ENCODE measurements at places on chromosomes 5 and 9. TPM values are rescaled to one million over a fixed set of nuclear protein-coding genes. Genes with fewer than 3 reads are reported as not detected.

INSL4 gene
- total RNA-seq: not detected

PCA3 gene
- total RNA-seq: not detected

ST8SIA4 gene
- total RNA-seq: 2.8 TPM

PTCD2 gene
- 21.5 TPM for total RNA-seq

CARTPT gene
- not detected for total RNA-seq
